ENCODE measurements at places on chromosomes 5 and 9.
A peak's percentile ranks its signal among the peaks of the same experiment; 100 is the strongest.

DNA sequence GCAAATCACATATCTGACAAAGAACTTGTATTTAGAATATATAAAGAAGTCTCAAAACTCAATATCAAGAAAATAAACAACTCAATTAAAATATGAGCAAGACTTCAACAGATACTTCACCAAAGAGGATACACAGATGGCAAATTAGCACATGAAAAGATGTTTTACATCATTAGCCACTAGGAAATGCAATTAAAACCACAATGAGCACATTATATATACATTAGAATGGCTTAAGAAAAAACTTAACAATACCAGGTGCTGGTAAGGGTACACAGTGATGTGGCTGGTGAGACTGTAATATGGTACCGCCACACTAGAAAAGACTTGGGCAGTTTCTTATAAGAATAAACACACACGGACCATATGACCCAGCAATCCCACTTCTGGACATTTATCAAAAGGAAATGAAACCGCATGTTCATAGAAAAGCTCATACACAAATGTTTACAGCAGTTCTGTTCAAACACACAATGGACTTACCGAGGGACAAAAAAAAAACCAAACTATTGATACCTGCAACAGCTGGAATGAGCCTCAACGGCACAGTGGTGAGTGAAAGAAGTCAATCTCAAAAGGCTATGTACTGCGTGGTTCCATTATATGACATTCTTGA is 27.6 kb downstream of the SEMA4D start:
- no peak for DNase-seq

DNA sequence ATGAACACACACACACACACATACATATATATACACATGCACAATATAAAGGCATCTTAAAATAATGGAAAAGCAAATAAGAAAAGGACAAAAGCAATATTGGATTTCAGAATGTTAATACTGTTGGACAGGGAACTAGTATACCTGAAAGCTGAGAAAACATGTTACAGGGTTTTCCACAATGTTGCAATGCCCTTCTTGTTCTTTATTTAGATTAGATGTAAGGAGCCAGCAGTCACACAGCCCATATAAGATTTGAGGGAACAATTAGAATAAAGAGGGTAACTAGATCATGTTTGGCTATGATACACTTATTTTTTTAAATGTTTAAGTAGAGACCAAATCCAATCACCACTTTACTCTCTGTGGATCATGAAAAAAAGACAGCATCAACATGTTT is 61.7 kb downstream of the SH3TC2 start:
- no peak for DNase-seq

GRCh38 chr9:7169717-7170389 is 412.1 kb downstream of the KDM4C start:
- peak; percentile 34 for DNase-seq

- DNase-seq, result no peak
Measured at GRCh38 chr5:151008210-151008491, 12.2 kb upstream of the GPX3 start.

- no peak for DNase-seq
Measured at GRCh38 chr9:99762470-99762869, 59.2 kb upstream of the NR4A3 start.

GRCh38 chr5:99763021-99763774 is 772.0 kb upstream of the FAM174A start:
- DNase-seq, result no peak

DNA sequence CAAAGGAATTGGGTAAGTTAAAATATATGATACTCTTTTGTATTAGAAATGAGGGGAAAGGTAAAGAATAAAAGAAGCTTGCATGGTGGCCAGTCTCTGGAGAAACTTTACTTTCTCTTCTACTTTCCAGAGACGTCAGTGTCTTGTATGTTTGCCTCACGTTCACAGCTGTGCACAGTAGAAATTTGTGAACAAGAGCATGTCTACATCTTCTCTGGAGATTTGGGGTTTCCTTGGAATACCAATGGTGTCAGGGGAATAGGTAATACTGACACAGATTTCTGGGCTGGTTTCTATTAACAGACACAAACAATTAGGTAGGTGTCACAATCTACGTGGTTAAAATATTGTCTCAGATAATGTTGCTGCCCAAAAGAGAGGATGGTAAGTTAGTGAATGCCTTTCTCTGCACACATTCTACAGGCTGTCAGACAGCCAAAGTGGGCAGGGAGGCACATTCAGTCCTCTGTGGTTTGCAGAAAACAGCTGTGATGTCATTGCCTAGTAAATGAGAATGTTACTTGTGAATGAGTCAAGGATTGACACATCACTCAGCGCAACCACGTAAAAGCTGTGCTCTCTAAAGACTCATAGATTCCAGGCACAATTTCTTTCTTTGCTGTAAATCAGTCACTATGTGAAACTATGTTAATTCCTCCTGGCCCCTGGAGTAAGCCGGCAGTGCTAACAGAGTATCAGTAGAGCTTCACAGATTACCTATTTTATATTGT is 397.1 kb downstream of the MAN2A1 start:
- peak; percentile 96 for DNase-seq

DNA sequence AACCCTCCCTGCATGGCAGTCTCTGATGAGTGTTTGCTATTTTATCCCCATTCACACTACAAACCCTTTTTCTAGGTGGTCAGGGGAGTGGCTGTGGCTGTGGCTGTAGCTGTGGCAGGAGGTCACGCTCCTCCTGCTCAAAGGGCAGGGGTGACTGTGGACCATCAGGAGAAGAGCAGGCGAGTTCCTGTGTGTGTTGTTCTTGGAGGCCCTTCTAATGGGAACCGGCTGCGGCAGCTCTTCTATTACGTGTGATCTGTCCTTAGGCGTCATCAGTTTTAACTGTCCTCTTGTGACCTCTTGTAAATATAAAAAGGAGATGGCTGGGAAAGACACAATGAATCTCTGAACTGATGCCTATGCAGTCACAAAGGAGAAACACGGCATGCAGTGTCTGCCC is 65.1 kb downstream of the ANKH start:
- peak; percentile 80 for DNase-seq

- no peak for DNase-seq
Measured at GRCh38 chr5:44833249-44833648, 24.5 kb downstream of the MRPS30 start.

DNA sequence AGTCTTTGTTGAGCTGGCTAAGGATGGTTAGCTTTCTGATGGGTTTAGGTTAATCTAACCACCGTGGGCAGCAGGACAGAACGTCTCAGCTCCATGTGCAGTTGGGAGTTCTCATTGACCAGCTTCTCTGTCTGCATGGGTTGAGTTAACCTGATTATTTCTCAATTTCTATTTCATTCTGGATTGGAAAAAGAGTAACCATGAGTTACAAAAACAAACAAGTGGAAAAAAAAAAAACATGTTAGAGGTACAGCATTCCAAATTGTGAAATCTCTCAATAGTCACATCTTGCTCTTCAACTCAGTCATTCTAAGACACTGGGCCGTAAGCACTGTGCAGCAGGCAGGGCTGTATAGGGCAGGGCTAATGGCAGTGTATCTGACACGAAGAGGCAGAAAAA is 343.7 kb upstream of the KLF4 start:
- no peak for DNase-seq

DNA sequence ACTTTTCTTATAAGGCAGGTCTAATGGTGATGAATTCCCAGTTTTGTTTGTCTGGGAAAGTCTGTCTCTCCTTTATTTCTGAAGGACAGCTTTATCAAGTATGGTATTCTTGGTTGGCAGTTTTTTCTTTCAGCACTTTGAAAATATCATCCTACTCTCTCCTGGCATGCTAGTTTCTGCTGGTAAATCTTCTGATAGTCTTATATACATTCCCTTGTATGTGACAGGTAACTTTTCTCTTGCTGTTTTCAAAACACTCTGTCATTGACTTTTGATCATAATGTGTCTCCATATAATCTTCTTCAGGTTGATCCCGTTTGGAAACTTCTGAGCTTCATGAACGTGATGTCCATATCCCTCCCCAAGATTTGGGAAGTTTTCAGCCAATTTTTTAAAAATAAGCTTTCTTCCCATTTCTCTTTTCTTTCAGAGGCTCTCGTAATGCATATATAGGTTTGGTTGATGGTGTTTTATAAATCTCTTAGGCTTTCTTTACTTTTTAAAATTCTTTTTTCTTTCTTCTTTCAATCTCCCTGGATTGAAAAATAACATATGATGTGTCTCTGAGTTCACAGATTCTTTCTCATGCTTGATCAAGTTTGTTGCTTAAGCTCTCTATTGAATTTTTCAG is 22.5 kb upstream of the GRAMD2B start:
- DNase-seq, result no peak

GRCh38 chr9:127210851-127211730 is 53.5 kb upstream of the GARNL3 start:
- DNase-seq, result no peak

GRCh38 chr9:114150608-114151007 is 4.7 kb upstream of the COL27A1 start:
- DNase-seq, result no peak

GRCh38 chr5:150670948-150671310 is 9.9 kb downstream of the MYOZ3 start:
- no peak for DNase-seq

- no peak for DNase-seq
Measured at GRCh38 chr5:13932561-13932960, 11.9 kb downstream of the DNAH5 start.

GRCh38 chr9:136935651-136936050 is 8.9 kb downstream of the FBXW5 start:
- DNase-seq, result no peak

- no peak for DNase-seq
Measured at GRCh38 chr9:123651871-123652270, 278.1 kb downstream of the DENND1A start.

DNA sequence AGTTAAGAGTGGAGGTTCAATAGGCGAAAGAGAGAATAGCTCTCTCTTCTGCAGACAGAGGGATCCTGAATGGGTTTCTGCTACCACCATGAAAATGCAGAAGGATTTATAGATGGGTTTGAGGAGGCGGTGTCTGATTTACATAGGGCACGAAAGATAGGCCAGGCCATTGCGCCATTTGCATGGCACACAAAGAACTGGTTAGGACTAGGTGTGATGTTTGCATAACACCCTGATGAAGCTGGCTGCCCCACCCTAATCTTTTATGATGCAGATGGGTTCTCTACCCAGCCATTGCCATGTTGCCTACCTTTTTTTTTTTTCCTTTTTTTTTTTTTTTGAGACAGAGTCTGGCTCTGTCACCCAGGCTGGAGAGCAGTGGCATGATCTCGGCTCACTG is 51.4 kb upstream of the PDZD2 start:
- no peak for DNase-seq

- peak; percentile 85 for DNase-seq
Measured at GRCh38 chr5:32190095-32190494, 16.0 kb upstream of the GOLPH3 start.

- peak; percentile 14 for DNase-seq
Measured at GRCh38 chr5:130323804-130324454, 419.7 kb downstream of the CHSY3 start.

DNA sequence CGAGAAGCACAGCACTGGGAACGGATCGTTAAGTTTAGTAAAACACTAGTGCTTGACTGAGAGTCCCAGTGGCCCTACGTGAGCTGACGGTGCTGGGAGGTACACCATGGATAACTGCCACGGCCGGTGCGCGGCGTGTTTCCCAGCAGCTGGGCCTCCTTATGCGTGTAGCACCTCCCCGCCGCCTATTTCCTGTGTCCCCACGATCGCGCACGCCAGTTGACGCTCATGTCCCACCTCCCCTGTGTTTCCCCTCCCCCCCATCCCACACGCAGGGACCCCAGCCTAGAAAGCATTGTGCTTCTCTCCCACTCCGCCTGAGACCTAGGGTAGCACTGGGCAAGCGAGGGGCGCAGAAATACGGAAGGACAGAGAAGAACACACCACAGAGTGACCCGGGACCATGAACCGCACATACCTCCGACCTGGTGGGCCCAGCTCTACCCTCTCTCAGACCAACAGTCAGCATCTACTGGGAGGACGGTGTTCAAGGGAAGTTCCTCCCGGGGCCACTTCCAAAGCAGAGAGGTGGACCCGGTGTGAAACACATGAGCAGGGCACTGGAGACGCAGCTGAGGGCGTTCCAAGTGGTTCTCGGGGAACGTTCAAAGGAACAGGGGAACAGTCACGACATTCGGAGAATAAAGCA is 45.6 kb downstream of the DBH start:
- DNase-seq, result no peak

DNA sequence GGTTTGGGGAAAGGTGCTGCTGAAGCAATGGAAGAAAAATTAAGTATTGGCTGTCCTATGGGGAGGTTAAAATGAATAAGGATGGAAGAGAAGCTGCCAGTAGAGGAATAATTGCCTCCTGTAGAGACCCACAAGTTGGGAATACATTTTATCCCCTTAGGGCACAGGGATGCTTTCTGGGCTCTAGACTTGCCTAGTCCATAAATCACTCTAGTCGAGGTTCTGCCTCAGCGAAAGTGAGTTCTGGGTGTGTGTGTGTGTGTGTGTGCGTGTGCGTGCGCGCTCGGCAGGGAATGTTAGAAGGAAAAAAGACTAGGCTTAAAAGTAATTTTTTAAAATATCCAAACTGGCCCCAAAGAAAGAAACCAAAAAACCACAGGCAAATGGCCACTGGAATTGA is 291.6 kb downstream of the DOCK8 start:
- no peak for DNase-seq

DNA sequence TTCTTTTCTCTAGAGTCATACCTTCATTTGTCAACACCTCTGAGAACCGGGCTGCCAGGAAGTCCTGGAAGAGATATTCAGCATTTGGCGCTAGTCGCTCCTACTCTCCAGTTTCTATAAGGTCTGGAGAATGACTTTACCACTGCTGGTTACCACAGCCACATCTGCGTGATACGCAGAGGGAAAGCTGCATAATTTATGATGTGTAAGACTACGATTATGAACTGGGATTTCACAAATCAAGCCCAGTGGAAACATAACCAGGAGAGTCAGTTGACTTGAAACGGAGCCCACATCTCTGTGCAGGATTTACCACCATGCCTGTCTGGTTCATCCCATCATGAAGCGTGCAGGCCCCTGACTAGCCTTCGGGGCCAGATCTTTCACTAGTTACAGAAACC is 72.6 kb downstream of the FGF1 start:
- DNase-seq, result peak; percentile 98

- DNase-seq, result no peak
Measured at GRCh38 chr5:37045703-37046102, 169.1 kb downstream of the NIPBL start.

DNA sequence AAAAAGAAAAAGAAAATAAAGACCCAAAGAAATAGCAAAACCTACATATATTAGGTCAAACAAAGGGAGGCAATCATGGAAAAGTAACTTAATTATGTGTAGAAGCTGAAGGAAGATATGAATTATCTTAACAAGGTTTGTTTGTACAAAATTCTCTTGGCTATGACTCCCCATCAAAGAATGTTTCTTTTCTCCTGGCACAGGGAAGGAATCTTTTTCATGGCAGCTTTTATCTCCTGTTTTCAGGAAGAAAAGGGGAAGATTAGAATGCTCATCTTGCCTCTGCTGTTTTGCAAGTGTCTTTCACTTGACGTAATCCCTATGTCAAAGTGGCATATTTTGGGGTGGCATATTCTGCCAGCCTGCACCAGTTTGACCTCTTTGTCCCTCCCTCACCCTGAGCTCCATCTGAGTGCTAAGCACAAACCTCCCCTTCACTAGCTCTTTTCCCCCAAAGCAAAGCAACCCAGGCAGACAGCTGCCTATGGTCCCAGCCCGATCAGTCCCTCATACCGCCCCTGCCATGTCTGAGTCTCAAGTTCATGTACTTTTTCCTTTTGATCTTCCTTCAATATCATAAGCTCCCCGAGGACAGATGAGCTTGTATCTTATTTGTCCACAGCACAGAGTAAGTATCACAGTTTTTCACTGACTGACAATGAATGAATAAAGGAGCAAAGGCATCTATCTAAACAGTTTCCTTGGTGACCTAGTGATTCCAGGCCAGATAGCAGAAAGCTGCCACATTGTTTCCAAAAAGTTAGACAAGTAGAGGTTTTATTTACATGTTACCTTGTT is 242.8 kb upstream of the ANKRD55 start:
- peak; percentile 17 for DNase-seq
